CD8-positive, alpha-beta T cell (primary cell): ENCODE measurements at places on chromosomes 2 and 18. TPM values are rescaled to one million over a fixed set of nuclear protein-coding genes. Genes with fewer than 3 reads are reported as not detected.

The PARD6G gene
- total RNA-seq = 3.8 TPM

The TWIST2 gene
- total RNA-seq = not detected

The SLC38A11 gene
- total RNA-seq = not detected

The PLCD4 gene
- 1.0 TPM for total RNA-seq

The TMEM169 gene
- not detected for total RNA-seq

The ZBTB7C gene
- not detected for total RNA-seq

The IRS1 gene
- total RNA-seq = 5.9 TPM

The TXNDC2 gene
- not detected for total RNA-seq

The THUMPD2 gene
- 15.7 TPM for total RNA-seq

The HOXD3 gene
- total RNA-seq = not detected

The INPP5D gene
- 105 TPM for total RNA-seq

The SIX3 gene
- not detected for total RNA-seq

The TDRD15 gene
- not detected for total RNA-seq

The RFX8 gene
- total RNA-seq = not detected

The STARD6 gene
- not detected for total RNA-seq

The MTCL1 gene
- total RNA-seq = 0.19 TPM
